ENCODE measurements at places on chromosomes 13 and 19. TPM values are rescaled to one million over a fixed set of nuclear protein-coding genes. Genes with fewer than 3 reads are reported as not detected.

The AXL gene
- 136 TPM for total RNA-seq

The NLRP9 gene
- not detected for total RNA-seq

The C19orf85 gene
- not detected for total RNA-seq

The CDC37 gene
- total RNA-seq, result 256 TPM

The NR1H2 gene
- 74.8 TPM for total RNA-seq

The KLK7 gene
- not detected for total RNA-seq

The ZNF90 gene
- 1.6 TPM for total RNA-seq

The ZIK1 gene
- 11.3 TPM for total RNA-seq

The IL17D gene
- 0.59 TPM for total RNA-seq

The ERICH4 gene
- total RNA-seq, result not detected

The PRR19 gene
- not detected for total RNA-seq

The DIRAS1 gene
- total RNA-seq, result 1.2 TPM

The RUVBL2 gene
- 247 TPM for total RNA-seq

The CASP14 gene
- not detected for total RNA-seq

The MISP3 gene
- 0.12 TPM for total RNA-seq

The MBD3L2 gene
- total RNA-seq, result not detected

The CABP5 gene
- total RNA-seq, result not detected

The MYBPC2 gene
- total RNA-seq, result not detected

The GAPDHS gene
- not detected for total RNA-seq

The GNG8 gene
- not detected for total RNA-seq

The CERS1 gene
- 4.4 TPM for total RNA-seq

The ICAM4 gene
- total RNA-seq, result 0.82 TPM

The MEIS3 gene
- 48.6 TPM for total RNA-seq

The SLC25A41 gene
- total RNA-seq, result not detected

The NAT14 gene
- total RNA-seq, result 15.1 TPM

The TTC9B gene
- not detected for total RNA-seq

The ELF1 gene
- total RNA-seq, result 19.7 TPM

The ZNF320 gene
- 9.0 TPM for total RNA-seq

The FXYD1 gene
- total RNA-seq, result 8.0 TPM

The PSG4 gene
- total RNA-seq, result 5.3 TPM

The SIGLEC12 gene
- not detected for total RNA-seq

The CAPN12 gene
- total RNA-seq, result 0.08 TPM

The IGFL3 gene
- not detected for total RNA-seq

The NOTCH3 gene
- total RNA-seq, result 42.6 TPM

The SCN1B gene
- total RNA-seq, result 24.2 TPM

The OR7C1 gene
- total RNA-seq, result not detected

The RNF113B gene
- not detected for total RNA-seq

The SIPA1L3 gene
- 8.9 TPM for total RNA-seq

The MICOS13 gene
- 50.3 TPM for total RNA-seq

The BCL3 gene
- 4.2 TPM for total RNA-seq

The SLC5A5 gene
- total RNA-seq, result not detected

The NUP58 gene
- total RNA-seq, result 15.1 TPM

The ANGPTL8 gene
- not detected for total RNA-seq

The SYT3 gene
- total RNA-seq, result not detected

The OLFM2 gene
- total RNA-seq, result 1.4 TPM

The CYP2A6 gene
- total RNA-seq, result not detected

The ACP7 gene
- total RNA-seq, result 0.23 TPM

The HCN2 gene
- total RNA-seq, result 0.30 TPM

The FAM124A gene
- 0.30 TPM for total RNA-seq

The HSD17B14 gene
- 5.3 TPM for total RNA-seq

The PNMA8B gene
- 0.38 TPM for total RNA-seq

The CRX gene
- total RNA-seq, result not detected
